Activated CD4-positive, CD25-positive, alpha-beta regulatory T cell (primary cell): ENCODE measurements at places on chromosomes 2 and 18.

DNA sequence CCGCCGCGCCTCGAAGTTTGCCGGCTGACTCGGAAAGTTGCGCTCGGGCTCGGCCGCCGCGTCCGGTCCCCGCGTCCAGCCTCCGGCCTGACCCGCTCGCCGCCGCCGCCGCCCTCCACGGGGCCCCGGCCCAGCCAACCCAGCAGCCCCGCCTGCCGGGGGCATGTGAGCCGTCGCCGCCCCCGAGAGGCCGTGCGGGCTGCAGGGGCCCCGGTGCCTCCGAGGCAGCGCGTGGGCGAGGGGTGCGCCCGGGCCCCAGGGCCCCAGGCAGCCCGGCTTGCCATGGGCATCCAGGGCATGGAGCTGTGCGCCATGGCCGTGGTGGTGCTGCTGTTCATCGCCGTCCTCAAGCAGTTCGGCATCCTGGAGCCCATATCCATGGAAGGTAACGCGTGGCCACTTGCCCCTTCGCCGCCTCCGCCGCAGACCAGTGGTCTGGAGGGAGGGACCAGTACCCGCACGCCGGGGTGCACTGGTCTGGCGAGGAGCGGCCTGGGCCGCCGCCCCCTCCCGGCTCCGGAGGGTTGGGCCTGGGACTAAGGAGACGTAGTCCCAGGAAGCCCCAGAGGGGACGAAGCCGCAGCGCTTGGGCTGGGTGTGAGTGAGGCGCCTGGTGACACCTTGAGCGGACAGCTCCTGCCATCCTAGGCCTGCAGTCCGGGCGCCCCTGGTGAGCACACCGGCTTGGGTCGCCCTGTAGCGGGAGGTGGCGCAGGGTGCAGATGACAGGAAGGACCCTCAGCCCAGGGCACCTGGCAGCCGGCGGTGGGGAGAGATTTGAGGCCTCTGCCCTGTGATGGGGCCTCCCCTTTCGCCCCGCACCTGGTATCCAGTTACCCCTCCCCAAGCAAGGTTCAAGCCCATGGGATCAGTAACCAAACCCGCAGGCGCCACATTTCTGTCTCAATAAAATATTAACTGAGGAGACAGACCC, 49.9 kb downstream of the KCNIP3 start:
- no peak for DNase-seq

DNA sequence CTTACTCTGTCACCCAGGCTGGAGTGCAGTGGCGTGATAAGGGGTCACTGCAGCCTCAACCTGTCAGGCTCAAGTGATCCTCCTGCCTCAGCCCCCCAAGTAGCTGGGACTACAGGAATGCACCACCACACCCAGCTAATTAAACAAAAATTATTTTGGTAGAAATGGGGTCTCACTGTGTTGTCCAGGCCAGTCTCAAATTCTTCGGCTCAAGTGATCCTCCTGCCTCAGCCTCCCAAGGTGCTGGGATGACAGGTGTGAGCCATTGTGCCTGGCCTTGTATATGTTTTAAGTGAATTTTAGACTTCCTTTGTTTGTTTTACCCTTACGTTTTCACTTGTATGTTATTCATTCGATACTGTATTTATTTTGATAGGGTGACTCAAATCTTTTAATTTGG, 34.7 kb upstream of the ITSN2 start:
- DNase-seq = no peak

DNA sequence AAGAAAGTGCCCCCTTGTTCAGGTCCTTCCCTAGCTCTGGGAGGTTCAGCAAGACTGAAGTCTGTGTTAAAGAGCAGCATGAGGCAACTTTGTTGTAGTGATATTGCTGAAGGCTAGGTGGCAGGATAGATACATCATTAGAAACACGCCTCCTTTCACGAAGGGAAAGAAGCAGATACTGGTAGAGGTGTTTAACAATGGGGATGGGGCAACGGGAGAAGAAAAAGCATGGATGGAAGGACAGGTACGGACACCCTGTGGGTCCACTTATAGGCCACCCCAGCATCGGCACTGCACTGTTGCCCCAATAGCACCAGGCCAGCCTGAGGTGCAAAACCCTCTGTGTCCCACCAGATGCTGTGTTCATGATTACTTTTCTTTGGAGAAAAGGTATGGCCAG, 3.5 kb upstream of the IGFBP5 start:
- no peak for DNase-seq

DNA sequence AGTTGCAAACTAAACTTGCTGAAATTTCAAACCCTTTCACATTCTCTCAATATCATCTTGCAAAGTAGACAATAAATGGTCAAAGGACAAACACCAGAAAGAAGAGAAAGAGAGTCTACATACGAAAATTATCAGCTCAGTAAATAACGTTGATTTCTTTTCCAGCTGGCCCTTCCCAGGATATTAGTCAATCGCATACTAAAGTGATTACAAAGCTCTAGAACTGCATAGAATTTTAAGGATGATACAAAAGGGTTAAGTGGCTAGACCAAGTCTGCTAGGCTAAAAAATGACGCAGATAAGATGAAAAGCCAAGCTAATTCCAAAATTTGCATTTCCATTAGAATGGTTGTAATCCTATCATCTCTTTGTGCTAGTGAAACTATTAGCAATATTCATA, 405.7 kb downstream of the FBXO15 start:
- DNase-seq = no peak

DNA sequence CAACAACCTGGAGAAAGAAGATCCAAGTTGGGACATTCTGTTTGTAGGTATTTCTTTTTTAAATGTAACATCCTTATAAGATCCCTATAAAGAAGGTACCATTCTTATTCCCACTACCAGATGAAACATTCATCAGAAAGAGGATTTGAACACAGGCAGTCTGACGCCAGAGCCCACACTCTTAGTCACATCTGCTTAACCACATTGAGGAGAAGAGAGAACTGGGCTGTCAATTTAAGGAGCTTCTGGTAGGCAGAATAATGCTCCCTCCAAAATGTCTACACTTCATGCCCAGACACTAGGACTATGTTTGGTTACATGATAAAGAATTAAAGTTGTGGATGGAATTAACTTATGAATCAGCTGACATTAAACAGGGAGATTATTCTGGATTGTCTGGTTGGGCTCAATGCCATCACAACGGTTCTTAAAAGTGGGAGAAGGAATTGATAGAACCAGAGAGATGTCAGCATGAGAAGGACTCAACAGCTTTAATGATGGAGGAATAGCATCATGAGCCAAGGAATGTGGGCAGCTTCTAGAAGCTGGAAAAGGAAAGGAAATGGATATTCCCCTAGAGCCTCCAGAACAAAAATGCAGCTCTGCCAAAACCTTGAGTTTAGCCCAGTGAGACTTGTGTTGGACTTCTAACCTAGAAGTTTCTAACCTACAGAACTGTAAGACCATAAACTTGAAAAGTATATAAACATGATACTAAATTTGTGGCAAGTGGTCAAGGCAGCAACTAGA, 82.2 kb downstream of the KLF7 start:
- no peak for DNase-seq

DNA sequence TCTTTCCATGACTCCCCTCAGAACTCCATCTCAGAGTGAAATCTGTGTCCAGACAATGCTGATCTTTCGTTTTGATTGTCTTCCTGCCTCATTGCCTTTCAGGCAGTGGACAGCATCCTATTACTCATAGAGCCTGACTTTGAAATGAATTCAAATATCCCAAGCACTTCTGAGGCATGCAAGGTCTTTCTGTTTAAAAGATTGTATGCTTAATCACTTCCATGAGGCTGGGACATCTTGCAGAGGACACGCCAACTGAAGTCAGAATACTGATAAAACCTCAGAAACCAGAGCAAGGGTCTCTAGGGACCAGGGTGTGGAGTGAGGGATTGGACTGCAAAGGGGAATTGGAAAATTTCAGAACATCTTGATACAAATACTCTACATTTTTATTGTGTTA, 836.5 kb upstream of the ID2 start:
- no peak for DNase-seq

DNA sequence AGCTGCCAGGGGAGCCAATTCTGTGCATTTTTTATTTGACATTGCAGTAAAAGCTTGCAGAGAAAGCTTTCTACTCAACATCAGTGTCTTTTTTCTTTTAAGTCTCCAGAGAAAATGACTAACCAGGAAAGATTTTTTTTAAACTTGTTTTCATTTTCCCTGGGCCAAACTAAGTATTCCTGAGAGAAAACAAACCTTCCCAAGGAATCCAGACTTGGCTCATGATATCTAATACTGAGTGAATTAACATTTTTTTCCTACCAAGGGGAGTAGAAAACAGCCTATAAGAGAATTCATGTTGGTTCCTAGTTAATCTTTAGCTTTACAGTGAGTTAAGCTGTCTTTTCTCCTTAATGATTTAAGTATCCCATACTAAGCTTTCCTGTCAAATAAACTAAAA, 46.7 kb downstream of the DAPL1 start:
- no peak for DNase-seq

GRCh38 chr2:216372761-216373291, 543 bp upstream of the MARCHF4 start:
- DNase-seq = no peak

DNA sequence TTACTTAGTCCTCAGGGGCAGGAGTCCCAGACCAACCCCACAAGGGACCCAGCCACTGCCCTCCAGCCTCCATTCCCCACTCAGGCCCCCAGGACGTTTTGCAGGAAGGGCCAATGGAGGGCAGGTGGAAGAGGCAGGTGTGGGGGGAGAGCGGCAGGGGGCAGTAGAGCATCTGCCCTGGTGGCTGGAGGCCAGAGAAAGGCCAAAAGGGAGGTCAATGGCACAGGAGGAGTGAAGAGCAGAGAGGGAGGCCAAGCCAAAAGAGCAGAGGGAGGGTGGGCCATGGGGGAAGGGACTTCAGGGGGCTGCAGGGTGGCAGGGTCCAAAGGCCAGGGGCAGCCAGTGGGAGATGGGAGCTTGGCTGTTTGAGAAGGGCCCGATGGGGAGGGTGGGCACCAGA, 17.3 kb upstream of the GPR55 start:
- no peak for DNase-seq

DNA sequence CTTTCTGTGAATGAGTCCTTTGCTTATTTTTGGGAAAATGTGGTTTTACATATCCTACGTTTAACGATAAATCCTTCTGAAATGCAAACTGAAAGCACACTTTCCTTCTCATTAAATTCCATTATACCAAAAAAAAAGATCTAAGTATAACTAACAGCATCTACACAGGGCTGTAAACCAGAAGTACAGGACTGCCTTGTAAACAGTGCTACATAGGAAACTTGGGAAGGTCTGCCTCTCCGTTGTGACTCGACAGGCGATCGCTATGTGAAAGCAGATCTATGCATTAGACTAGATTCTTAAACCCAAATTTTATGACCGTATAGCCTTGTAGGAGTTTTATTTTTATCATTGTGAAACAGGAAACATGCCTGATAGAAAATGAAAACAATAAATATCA, 690.5 kb downstream of the ARHGAP15 start:
- DNase-seq = no peak

DNA sequence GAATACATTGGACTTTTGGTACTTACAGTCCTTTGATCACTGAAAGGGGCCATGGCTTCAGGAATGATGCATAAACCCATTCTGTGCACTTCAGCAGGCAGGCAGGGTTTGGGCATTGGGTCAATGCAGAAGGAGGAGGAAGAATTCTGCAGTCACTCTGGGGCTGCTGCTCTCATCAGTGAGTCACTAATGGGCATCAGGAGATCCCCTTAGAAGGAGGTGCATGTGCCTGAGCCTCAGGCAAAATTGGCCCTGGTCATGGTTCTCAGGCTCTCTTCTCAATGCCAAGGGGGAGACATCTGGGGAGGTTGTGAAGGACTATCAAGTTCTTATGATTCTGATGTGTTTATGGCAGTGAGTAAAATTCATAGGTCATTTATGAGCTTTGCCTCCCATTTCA, 52.0 kb upstream of the TNP1 start:
- no peak for DNase-seq

DNA sequence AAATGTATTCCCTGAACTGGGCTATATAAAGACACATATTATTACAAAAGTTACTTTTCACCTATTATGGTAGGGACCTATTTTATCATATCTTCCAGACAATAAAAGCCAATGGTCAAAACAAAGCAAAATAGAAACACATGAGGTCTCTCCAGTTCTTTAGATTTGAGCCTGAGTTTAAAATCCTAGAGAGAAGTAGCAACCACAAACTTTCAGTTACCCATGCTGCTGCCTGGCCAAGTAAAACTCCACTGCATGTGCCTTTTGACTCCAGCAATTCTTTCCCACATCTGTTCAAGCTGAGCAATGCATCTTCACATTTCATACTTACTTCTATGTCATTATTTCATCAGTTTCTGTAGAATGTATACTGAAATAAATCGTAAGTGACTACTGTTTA, 405.3 kb downstream of the STK39 start:
- no peak for DNase-seq

GRCh38 chr2:69937968-69938367, 23.1 kb downstream of the MXD1 start:
- no peak for DNase-seq

GRCh38 chr2:226701052-226701451, 98.6 kb downstream of the IRS1 start:
- no peak for DNase-seq

- DNase-seq = no peak
Measured at GRCh38 chr18:13323186-13323585, 104.6 kb downstream of the LDLRAD4 start.

DNA sequence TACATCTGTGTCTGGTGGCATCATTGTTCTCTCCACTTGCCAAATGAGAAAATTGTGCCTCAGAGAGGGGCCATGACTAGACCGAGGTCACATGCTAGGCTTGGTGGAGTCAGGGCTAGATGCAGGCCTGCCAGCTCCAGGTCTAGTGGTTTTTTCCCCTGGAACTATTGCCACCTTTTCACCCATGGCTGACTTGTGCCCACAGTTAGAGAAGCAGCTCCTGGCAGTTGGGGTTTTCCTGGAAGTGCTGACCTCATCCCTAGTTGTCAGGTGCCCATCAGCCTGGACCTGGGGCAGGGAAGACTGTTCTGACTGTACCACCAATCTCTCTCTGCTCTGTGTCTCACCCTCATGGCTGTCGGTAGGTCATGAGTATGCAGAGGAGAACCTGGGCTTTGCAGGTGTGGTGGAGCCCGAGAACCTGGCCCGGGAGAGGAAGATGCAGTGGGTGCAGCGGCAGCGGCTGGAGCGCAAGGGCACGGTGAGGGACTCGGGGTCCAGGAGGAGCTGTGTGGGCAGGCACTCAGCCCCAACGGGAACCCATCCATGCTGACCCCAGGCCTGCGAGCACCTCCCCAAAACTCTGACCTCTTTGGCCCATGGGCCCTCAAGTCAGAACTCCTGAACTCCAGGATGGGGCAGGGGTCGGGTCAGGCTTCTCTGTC, 12.4 kb upstream of the CATIP start:
- no peak for DNase-seq

DNA sequence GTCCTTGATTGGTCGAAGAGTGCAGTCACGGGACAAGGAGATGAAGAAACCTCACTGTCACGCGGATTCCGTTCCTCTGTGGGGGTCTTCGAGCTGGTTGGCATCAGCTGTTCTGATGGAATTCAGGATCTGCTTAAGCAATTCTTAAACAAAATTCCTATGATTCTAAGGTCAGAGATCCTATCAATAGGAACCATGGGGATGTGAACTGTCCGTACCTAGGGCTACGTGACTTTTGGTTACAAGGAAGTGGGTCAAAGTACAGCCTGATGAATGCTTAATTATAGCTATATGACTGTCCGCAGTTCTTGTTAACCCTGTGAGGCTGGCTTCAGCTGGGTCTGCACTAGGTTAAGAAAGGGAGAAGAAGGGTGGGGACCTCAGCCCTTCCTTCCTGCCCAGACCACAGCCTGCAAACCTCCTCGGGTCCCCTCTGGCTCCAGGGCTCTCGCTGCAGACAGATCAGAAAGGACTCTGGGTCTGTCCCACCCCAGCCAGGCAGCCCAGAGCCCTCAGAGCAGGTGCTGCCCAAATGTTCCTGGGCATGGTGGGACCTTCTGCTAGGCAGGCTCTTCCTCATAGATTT, 44.2 kb upstream of the TAF1B start:
- no peak for DNase-seq

GRCh38 chr2:129055824-129056223, 737.2 kb upstream of the HS6ST1 start:
- no peak for DNase-seq
